Hypothalamus (tissue), 51 donors: ENCODE measurements at places on chromosomes 7 and 10.

DNA sequence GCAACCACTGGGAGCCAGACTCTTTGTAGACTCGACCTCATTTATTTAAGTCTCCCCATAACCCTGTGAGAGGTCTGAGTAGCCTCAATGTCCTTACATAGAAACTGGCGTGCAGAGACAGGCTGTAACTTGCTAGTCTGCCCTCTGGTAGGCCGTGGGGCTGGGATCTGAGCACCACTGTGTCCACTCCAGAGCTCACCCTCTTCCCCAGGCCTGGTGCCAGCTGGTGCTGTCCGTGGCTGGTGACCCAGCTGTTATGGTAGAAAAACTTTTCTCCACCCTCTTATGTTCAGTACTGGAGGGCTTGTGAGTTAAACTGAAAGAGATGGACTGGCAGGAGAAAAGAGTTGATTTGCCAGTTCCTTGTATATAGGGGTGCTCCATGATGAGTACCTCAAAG is 41.9 kb downstream of the ADAMTS14 start:
- no peak for DNase-seq

- DNase-seq = no peak
These were observed 129.1 kb downstream of the GALNT17 start for GRCh38 chr7:71261066-71261465.

DNA sequence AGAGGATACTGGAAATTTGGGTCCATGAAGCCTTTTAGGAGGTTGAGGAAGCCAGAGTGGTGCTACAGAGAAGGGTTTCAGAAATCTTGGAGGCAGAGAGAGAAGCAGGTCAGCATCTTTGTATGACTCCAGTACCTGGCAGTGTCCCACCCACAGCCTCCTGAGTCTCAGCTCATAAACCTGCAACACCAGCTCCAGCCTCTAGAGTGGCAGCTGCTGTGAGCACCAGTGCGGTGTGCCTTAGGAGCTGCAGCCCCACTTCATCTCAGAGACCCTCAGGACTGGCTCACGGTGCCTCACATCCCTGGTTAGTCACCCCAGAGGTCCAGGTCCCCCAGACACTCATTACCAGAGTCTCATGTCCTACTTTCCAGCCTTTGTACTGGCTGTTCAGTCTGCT is 84.8 kb upstream of the PRKAR2B start:
- no peak for DNase-seq

DNA sequence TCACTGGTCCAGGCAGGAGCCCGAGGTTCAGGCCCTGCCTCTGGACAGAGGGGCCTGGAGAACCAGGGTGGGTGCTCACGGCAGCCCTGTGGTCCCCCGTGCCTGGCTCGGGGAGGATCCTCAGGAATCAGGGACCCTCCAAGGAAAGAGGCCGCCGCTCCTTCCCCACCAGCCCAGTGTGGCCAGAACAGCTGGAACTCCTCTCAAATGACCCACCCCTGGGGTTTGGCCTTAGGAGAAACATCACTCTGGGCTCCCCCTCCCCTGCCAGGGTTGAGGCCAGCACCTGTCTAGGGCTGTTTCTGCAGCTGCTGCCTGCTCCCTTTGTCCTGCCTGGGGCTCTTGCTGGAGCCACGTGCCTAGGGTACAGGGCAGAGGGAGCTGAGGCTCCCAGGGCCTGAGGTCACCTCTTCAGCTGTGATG is 161.0 kb downstream of the RNF216 start:
- DNase-seq = no peak

DNA sequence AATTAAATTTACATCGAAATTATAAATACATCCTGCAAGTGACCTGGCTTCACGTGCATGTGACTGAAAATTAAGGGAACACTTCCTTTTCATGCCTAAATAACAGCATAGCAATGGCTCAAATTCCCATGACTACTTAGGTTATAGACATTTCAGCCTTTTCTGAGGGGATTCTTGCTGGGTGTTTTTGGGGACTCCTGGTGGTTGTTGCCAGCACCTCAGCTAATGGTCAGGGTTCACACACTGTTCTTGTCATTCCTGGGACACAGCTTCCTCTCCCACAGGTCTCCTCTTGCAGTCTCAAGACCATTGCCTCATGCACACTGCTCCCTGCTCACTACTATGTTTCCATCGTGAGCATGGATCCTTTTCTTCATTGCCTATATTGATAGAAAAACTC is 148.9 kb upstream of the GLI3 start:
- DNase-seq = no peak

DNA sequence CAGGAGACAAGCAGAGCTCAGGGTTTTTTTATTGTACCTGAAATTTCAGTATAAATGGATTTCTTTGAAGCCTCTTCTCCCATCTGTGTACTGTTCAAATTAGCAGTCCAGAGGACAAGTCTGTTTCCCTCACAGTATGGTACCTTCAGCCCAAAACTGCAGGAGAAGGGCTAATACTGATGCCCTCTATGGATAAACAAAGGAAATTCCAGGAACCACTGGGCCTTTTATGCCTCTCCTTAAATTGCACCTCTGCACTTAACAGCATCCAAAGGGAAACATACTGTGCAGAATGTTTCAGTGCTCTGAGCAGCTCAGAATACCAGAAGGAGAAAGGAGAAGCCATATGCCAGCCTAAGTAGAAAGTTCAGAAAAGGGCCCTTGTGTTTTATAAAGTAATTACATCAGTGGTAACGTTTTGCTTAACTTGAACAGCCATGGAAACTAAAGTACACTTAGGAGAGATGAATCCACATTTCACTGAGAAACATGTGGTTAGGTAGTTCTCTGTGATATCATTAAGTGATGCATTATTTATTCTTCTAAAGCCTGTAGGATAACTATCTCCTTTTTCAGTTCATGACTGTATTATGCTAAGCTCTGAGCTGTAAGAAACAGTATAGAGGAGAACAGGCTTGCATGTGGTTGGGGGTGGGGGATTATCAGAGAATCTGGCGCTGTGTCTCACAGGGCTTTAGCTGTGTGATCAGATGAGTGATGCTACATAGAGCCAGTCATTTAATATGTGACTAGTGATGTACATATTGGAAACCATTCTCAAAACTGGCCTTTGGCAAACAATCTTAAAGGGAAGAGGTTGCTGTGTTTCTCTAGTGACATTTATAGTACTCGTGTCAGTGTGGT is 111.3 kb downstream of the POU6F2 start:
- DNase-seq = no peak

GRCh38 chr10:32446536-32447406 is 831 bp downstream of the CCDC7 start:
- no peak for DNase-seq

GRCh38 chr7:33632840-33633525 is 272.4 kb upstream of the BMPER start:
- no peak for DNase-seq

GRCh38 chr7:20085086-20085485 is 132.1 kb downstream of the MACC1 start:
- no peak for DNase-seq

DNA sequence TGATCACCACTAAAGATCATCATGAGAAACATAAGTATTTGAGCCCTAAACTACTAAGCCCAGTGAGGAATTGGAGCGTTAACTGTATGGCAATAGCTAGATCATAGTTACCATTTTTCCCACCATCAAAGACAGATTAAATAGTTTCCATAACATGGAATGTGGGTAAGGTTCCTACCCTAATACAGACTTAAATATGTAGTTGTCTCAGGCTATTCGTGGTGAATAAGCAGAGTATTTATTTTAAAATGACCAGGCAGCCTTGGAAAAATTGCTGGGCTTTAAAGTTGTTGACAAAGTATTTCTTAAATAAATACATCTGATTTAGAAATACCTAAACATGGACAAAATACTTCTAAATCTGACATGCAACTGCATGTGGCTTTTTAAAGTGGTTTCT is 106.8 kb downstream of the NT5C2 start:
- DNase-seq = no peak

DNA sequence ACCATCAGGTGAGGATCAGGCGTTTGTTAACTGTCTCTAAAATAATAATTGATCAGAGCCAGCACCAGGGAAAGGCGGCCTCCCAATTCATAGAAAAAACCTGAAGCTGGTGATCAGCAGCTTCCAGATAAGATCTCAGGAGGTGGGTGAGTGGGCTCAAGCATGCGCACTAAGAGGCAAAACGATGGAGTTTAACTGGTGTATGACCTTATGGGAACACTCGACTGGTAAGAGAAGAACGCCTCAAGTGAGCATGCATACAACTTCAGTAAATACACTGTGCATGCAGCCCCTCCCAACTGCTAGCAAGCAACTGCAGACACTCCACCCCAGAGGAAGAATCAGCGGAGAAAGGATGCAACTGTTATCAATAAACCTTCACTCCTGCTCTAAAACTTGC is 18.1 kb downstream of the RAPGEF5 start:
- no peak for DNase-seq

GRCh38 chr10:15802375-15802949 is 57.8 kb downstream of the MINDY3 start:
- DNase-seq = no peak
